ENCODE measurements at places on chromosomes 2 and 18.

- DNase-seq, result no peak
Observed at GRCh38 chr18:80190311-80190710, 57.0 kb downstream of the PARD6G start.

GRCh38 chr2:8327371-8328100 lies 354.3 kb upstream of the ID2 start:
- DNase-seq, result no peak

DNA sequence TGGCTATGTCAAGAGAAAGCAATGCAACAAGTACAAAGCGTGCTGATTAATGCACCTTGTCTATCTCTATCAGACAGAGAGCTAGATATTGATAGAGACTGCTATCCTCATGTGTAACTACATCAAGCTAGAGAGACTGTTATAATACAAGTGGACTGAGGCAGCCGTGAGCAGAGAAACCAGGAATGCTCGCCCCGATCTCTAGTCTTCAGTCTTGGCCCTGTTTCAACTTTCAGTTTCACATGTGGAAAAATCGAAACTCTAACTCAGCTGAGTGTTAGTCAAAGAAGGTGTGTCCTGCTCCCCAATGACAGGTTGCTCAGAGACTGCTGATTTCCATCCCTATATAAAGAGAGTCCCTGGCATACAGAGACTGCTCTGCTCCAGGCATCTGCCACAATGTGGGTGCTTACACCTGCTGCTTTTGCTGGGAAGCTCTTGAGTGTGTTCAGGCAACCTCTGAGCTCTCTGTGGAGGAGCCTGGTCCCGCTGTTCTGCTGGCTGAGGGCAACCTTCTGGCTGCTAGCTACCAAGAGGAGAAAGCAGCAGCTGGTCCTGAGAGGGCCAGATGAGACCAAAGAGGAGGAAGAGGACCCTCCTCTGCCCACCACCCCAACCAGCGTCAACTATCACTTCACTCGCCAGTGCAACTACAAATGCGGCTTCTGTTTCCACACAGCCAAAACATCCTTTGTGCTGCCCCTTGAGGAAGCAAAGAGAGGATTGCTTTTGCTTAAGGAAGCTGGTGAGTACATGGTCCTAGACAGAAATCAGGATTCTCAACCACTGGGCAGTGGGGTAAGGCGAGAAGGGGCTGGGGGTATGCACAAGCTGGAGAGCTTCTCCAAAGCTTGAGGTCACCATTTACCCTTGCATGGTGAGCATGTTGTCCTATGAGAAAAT lies at the start of gene RSAD2:
RSAD2 (plus strand) TSS at position 376 of the 903 bp plus-strand sequence; CDS start at position 400, 24 bp downstream.
- peak; percentile 33 for DNase-seq

DNA sequence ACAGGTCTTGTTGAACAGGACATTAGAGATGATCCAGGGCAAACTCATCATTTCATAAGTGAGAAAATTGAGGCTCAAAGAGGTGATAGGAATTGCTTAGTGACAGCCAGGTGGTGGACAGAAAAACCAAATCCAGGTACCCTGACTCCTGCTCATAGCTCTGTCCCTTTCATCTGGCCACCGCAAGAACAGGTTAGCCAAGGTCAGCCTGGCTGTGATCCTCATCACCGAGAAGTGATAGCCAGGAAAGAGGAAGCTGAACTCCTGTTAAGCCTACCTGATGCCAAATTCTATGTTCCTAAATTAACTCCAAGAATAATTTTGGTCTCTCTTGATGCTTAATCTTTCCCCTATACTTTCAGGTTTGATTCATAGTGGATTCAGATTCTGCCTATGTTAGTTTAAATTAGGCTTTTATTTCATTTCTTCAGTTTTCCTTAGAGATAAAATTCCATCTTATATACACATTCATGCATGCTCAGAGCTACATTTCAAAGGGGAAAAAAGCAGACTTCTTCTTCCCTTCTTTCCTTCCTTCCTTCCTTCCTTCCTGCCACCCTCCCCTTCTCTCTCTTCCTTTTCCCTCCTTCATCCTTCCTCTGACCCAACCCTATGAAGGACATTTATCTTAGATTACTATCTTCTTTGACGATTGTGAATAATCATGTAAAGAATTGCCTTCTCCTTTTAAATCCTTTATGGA lies 17.3 kb upstream of the CRIM1 start:
- DNase-seq, result no peak

DNA sequence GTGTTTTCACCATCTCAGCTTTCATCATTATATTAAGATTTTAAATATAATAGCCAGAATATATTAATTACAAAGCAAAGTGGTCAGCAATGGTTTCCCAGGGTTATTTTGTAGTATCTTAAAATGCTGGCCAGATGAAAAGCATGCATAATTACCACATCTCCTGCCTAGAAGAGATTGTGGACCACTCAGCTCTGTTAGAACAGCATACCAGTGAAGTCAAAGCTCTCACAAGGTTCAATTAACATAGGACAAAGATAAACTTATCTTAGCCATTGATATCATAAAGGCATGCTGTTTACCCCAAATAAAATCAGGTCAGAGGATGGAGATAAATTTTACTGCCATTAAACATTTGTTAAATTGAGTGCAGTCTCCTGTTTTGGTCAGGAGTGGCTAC lies 19.3 kb upstream of the PDE1A start:
- DNase-seq, result no peak

GRCh38 chr2:241857572-241858121 lies 1.0 kb downstream of the PDCD1 start:
- no peak for DNase-seq

Data from fibroblast of skin of back (primary cell).